HEK293T (cell line): ENCODE measurements at places on chromosomes 11 and 22.

DNA sequence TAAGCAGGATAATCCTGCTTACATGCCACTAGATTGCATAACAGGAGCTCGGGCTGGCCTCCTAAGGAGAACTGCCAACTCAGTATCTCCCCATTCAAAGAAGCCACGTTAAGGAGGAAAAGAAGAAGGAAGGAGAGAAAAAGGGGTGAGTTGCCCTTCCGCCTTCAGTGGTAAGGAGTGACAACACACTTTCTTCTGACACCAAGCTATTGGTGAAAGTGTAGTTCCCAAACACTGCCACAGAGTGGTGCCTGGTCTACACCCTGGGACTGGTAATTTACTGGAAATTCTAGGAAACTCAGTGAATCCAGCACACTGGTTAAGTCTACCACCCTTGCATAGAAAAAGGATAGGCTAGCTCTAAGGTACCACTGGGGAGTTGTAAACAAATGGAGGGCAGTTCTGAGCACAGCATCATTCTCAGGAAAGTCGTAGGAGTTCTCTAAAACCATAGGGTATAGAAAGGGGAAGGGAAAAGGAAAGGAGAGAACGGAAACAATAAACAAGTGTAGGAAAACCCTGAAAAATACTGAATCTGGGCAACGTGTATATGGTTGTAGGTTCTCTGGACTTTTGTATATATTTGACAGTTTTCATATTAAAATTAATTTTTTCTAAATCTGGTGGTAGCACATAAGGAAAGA, 58.2 kb downstream of the RRAS2 start:
- DNase-seq, result peak; percentile 72

DNA sequence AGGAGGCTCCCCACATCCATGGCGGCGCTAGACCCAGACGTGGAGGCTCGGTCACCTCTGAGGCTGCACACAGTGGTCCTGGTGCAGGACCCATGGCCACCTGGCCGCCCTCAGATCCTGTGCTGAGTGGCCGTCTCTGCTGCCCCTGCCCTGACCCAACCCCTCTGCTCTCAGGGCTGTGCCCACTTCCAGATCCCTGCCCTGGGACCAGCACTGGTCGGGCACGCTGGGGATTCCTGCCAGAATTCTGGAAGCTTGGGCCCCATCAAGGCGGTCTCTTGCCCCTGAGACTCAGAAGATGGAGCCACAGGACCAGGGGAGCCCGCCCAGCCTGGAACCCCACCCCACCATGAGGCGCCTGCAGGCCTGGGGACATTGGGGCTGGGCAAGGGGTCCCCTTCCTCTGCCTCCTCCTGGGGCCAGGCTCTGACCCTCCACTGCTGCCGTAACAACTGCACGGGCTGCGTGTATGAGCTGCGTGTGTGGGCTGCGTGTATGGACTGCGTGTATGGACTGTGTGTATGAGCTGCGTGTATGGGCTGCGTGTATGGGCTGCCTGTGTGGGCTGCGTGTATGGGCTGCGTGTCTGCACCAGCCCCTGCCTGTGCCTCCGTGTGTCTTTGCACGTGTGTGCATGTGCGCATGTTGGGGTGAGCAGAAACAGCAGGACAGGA, 48.7 kb downstream of the IGLL1 start:
- DNase-seq, result no peak

DNA sequence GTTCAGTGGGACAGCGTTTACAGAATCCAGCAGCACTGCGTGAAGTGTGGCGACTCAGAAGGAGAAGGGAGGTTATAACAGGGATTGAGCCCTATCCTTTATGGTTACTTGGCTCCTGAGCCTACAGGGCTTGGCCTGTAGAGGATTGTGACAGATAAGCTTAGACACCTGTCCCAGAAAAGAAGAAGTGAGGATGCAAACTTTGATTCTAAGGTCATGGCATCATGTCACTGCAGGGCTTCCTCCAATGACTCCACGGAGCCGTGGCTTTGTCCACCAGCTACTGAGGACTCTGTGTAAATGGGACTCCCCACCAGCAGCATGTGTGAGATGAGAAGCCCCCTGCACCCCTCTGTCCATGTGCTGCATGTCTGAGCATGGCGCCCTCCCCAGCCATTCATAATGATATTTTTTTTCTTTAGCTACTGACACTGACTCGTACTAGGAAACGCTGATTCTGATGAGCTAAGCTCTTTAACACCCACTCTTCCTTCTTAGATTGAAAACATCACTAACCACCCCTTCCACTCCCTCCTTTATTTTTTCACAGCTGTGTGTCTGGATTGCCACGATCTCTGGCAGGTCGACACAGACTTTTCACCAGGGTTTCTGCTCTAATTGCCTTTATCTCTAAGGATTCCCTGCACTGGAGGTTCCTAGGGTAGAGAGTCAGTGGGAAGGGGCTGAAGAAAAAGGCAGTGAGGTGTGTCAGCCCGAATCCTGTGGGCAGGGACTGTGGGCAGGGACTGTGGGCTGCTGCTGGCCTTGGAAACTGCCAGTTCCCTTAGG, 65.5 kb upstream of the TTC12 start:
- DNase-seq, result no peak

DNA sequence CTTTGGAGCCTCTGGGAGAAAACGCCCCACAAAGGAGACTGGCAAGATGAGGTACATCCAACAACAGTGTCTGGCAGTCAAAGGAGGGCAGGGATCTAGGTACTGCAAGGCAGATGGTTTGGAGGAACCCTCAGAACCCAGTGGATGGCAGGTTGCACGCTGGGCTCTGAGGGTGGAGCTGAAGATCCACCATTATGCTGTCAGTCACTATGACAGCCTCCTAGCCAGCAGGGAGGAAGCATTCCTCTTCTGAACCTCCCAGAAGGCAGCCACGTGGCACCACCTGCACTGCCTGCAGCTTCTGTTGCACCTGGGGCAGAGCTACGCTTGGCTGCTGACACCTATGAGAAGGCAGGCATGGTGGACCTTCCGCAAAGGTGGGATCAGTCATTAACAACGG, 40.2 kb downstream of the HTR3A start:
- no peak for DNase-seq

DNA sequence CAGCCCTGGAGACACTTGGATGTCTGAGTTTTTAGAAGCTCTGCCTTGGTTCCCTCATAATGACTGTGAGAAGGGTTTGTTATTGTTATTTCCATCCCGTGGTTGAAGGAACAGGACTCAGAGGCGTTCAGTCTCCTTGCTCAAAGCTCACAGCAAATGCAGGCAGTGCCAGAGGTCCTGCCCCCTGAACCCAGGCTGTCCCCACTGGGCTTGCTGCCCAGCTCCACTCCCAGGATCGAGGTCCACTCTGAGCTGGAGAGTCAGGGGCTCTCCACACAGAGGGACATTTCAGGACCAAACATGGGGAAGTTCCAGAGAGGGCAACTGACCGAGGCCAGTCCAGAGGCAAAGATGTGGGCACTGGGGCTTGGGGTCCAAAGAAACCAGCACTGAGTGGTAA, 14.8 kb downstream of the FGF4 start:
- no peak for DNase-seq
